ENCODE measurements at places on chromosomes 5 and 9. TPM values are rescaled to one million over a fixed set of nuclear protein-coding genes. Genes with fewer than 3 reads are reported as not detected.

DNA sequence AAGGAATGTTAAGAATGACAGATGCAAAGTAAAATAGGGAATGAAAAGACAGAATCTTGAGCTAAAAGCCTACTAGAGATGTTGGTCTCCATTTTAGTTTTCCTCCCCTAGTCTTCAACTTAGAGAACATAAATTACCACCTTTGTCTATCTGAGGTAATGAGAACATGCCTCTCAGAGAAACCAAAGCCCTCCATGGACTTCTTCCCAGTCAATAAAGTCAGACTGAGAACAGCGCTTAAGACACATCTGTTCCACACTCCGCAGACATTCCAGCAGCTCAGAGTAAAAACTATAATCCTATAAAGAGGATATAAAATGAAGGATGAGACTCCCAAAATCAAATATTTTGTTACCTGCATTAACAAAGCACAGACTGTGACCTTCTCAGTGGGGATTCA, 79.2 kb downstream of the DPYSL3 start:
- ATAC-seq: no peak
- H3K4me1 ChIP-seq: no peaks in the 10 kb centered on the region
- no peaks in the 10 kb centered on the region for H3K36me3 ChIP-seq
- no peak overlapping the region for H3K27ac ChIP-seq
- H3K4me3 ChIP-seq: no peak overlapping the region
- peaks cover 10% of the 10 kb centered on the region for H3K27me3 ChIP-seq

DNA sequence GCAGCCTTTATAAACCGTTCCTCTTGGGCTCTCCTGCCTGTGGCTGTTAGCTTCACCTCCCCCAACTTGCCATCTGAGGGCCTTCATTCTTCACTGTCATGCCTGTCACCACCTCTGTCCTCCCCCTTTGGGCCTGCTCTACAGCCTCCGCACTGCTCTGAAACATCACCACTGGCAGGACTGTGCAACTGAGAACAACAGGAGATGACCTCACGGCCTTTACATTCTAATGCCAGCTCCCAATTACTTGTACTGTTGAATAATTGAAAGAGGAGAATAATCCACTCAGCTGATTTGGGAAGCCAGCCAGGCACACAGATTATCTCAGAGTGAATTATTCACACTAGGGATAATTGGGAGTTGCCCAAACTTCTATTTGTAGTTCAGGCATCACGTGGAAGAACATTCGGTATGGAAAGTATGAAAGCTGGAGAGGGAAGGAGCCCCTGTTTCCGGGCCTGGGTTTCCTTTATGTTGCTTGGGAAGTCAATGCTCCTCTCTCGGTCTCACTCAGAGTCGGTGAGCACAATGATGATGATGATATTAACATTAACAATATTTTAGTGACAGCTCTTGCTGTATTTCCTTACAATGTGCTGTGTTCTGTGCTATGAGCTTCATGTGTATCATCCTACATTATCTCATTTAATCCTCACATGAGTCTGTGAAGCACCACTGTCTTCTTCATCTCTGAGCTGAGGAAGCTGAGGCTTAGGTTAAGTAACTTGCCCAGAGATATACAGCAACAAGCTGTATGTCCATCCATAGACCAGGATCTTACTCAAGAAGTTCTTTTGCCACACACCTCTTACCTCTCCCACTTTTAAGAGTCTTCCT, 99.3 kb upstream of the LRRTM2 start:
- peaks cover 5% of the 10 kb centered on the region for H3K4me1 ChIP-seq
- no peaks in the 10 kb centered on the region for H3K36me3 ChIP-seq
- no peak overlapping the region for H3K4me3 ChIP-seq
- no peak for ATAC-seq

DNA sequence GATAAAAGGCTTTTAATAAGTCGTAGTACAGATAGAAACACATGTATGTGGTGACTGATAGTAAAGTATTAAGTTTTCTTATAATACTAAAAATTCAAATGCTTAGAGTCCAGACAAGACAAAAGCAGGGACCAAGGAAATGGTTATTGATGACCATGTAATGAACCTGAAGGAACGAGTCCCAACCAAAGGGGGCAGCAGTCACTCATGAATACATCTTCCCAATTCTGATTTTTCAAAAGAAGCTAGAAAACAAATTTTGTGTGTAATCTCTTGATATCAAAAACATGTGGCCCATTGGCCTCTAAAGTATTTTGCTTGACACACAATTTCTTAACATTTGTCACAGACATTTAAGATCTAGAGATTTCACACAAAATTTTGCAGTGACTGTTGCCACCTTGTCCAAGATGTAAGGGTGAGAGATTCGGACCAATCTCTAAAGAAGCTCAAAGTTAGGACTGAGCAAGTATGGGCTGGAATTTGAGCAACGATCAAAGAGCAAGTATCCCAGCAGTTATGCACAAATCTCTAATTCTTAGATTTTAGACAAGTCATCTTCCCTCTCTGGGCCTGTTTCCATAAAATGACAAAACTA, 66.8 kb downstream of the ARL15 start:
- no peak overlapping the region for H3K4me3 ChIP-seq
- H3K27me3 ChIP-seq: no peaks in the 10 kb centered on the region
- no peak overlapping the region for H3K27ac ChIP-seq
- no peak for ATAC-seq
- H3K36me3 ChIP-seq: no peaks in the 10 kb centered on the region

DNA sequence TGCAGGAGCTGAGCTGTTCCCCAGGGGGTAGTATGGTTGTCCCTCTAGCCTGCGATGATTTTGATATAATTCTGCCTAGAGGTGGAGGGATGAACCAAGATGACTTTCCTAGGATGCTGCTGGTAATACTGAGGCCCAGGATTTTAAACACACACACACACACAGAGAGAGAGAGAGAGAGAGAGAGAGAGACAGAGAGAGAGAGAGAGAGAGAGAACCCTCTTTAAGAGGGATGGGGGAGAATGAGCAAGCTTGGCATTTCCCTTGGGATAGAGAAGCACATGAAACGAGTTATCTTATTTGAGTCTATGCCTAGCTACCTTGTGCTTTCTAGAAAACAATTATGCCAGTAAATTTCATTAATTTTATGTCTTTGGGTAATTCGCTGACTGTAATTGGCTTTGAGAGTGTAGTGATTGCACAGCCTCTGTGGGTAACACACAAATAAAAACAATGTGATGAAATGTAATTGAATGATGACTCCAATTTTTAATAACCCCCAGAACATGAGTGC, 338.4 kb downstream of the ARHGEF28 start:
- H3K4me1 ChIP-seq: no peaks in the 10 kb centered on the region
- no peaks in the 10 kb centered on the region for H3K36me3 ChIP-seq
- H3K27ac ChIP-seq: no peak overlapping the region
- ATAC-seq: no peak
- H3K4me3 ChIP-seq: no peak overlapping the region

SOHLH1 gene
- not detected for total RNA-seq

PCDHA5 gene
- not detected for total RNA-seq
